Foreskin melanocyte (primary cell): ENCODE measurements at places on chromosomes 12 and 14.

- DNase-seq, result no peak
Observed at GRCh38 chr12:124433879-124434278, 133.5 kb downstream of the NCOR2 start.

GRCh38 chr12:124517260-124518050, 50.0 kb downstream of the NCOR2 start:
- DNase-seq, result no peak

DNA sequence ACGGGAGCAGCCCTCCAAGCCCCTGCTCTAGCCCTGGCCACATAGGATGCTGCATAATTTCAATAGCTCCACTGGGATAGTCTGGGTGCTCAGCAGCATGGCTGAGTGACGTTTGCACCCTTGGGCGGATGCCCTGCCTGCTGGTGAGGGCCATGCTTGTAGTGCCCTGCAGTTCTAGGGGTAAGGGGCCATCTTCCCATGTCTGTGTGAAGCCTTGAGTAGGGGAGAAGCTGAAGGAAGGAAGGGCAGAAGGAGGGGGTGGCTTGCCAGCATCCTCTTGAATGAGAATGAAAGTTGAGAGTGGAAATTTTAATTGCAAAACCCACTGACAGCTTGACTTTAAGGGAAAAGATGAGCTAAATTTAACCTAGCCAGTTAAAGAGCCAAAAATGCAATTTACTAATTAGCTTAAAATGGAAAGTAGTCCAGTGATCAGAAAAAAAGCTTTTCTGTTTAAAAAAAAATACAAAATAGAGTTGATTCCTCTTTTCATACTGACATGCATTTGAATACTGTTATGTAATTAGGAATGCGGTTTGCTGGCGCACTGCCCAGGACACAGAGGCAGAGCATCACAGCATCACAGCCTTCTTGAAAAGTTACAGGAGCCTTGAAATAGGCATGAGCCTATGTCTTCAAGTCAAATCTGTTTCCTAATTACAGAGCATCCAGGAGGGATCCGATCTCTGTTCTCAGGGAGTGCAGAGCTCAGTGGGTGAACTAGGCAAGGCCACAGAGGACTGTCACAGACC, 18.5 kb upstream of the EML1 start:
- no peak for DNase-seq

DNA sequence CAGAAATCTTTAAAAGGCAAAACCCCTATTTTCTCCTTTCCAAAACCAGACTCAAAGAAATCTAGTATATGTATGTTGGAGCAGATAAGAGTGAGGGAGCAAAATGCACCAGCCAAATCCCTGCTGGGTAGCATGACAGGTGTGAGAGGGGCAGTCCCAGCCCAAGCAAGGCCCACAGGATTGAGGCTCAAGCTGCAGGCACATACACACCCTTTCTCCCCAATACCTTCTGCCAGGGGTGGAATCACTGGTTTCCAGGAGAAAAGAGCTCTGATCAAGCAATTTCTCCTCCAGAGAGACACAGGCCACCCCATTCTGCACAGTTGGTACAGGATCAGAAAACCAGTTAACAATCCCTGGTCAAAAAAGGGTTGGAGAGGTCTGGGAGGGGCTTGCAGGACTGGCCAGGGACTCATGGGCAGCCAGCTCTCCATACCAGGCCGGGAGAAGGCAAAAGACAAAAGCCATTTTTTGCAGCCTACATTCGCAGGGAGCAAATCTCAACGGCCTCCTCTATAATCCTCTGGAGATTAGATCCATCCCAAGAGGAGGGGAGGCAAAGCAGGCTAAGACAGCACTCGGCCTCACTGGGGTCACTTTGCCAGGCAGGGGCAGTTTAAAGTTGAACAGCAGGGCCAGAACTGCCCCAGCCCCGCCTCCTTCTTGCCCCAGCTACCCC, 2.1 kb downstream of the KMT2D start:
- DNase-seq, result no peak

DNA sequence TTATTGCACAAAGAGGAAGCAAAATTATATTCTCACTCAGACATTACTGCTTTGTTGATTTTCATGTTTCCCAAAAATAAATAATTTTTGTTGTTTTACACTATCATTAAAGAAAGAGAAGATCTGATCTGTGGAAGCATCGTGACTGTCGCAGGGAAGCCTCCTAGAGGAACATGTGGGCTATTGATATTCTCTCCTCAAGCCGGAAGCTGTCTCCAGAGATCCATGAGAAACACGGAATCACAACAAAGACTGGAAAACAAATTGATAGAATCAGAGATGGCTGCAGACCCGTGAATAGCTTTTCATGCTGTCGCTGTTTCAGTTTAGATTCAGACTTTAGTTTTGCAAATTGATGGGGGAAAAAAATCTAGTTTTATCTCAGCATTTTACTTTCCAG, 235.2 kb upstream of the TMPO start:
- DNase-seq, result no peak

- no peak for DNase-seq
Observed at GRCh38 chr12:65014504-65015271, 106.4 kb downstream of the WIF1 start.

GRCh38 chr12:47862881-47863280, 41.9 kb downstream of the VDR start:
- no peak for DNase-seq

GRCh38 chr14:77037938-77038568, 9.5 kb upstream of the IRF2BPL start:
- DNase-seq, result no peak

DNA sequence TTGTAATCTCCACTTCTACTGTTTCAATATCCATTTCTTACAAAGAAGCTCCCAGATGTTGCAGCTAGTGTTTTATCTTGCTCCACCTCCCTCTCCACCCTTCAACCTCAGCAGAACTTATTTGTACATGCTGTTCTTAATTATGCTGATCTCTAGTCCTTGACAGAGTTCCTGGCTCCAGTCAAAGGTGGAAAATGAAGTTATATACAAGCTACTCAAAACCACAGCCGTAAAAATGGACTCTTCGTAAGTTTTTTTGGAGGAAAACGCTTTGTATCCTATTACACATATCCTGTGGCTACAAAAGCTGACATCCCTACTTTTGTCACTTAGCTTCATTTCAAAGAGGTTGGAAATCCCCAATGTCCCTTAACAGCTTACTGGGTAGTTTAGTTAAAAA, 1.3 kb downstream of the CLEC1A start:
- DNase-seq, result no peak

- DNase-seq, result no peak
Observed at GRCh38 chr14:70935135-70935534, 27.9 kb downstream of the PCNX1 start.

DNA sequence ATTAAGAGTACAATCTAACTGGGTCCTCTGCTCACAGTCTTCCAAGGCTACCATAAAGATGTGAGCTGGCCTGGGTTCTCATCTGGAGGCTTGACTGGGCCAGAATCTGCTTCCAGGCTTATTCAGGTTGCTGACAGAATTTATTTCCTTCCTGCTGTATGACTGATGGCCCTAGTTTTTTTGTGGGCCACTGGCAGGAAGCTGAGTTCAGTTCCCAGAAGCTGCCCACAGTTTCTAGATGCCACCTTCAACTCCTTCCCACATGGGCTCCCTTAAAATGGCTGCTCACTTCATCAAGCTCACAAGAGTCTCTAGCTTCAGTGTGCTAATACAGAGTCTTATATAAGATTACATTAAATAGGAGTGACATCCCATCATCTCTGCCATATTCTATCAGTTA, 121.7 kb upstream of the CAND1 start:
- DNase-seq, result no peak

DNA sequence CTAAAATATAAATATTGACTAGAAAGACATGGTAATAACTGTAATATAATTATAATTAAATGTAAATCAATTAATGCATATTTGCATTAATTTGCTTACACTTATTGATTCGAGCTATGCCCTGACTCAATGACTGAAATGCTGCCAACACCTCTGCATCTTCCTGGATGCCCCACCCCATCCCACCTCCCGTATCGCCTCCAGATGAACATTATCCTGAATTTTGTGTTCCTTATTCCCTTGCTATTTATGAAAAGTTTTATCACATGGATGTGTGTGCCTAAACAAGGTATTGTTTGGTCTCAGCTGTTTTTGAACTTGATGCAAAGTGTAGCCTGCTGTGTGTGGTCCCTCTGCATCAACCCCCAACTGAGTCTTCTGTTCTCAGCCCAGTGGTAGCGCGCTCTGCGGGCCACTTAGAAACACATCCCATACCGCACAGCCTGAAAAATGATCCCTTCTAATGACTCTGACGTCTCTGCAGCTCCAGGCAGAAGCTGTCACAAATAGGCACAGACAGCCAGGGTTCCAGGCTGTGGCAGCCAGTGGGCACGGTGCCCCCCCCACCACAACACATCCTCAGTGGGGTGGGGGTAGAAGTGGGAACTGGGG, 96.5 kb downstream of the PRMT8 start:
- no peak for DNase-seq

DNA sequence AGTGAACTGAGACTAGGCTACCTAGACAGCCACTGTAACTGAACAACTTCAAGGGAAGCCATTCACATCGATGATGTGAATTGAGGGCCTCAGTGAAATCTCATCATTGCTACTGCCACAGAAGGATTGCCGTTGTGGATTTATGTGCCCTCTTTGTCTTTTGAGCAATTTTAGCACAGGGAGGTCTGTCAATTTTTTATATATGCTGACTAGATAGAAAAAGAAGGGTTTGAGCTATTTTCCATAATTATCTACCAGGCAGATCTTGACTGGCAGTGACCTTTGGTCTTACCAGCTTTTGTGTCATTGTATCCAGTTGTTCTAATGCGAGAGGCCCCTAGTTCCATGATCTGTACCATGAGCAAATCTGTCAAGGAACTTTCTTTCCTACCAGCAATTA, 179.4 kb downstream of the ERC1 start:
- DNase-seq, result no peak
